ENCODE measurements at places on chromosomes 7 and 10.

DNA sequence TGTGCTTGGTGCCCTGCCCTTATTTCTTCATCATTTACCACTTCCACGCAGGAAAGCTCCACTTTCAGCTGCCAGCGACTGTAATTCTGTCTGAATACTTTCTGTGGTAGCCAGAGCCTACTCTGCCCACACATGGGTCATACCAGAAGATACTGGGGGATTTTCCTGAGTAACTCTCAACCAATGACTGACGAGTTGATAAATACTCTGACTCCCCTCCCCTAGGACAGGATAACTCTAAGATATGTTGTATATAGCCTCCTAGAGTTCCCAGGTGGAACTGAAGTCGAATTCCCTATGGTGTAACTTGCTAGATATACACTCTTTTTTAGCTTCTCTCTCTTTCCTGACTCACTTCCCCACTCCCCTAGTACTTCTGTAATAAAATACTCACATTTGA, 29.8 kb downstream of the SEM1 start:
- no peak for DNase-seq

DNA sequence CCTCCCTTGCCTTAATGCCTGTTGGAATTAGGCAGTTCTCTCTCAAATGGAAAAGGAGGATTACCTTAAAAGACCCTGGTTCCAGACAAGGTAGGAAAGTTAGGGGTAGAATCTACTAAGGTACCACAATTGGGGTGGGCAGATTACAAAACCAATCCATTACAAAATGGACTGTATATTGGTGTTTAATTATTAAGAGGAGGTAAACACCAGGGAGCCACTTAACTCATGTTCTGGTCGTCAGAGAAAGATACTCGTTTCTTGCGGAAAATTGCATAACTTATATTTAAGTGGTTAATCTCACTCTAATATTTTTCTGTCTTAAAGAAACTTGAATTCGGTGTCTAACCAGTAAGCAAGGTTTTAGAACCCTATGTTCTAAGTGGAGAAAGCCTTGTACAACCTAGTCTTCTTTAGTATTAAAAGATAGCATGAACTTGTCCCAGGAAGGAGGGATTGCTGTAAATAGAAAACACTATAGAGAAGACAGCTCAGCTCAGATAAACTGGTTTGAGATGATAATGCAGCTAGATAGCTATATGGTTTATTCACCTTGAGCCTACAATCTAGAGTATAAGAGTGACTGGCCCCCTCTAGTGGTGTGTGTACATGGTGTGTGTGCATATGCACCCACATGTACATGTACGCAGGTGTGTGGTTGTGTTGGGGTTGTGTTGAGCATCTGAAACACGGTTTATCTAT, 58.0 kb upstream of the STRIP2 start:
- DNase-seq = peak; percentile 30

DNA sequence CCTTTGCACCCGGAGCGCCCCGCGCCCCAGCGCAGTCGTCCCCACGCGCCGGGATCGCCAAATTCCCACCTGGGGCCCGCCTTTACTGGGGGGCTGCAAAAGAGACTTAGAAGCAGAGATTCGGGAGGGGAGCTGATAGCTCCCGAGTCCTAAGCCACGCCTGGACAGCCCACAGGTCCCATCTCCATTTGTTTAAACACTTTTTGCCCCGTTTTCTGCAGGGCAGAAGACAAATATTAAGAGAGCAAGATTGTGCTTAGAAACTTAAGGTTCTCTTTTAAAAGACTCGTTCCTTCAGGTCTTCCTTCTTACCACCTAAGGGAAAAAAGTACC, 299.1 kb upstream of the NFE2L3 start:
- DNase-seq = no peak

- DNase-seq = no peak
Measured at GRCh38 chr7:135981958-135982646, 4.9 kb upstream of the MTPN start.

GRCh38 chr7:33868166-33868565, 37.2 kb upstream of the BMPER start:
- no peak for DNase-seq

DNA sequence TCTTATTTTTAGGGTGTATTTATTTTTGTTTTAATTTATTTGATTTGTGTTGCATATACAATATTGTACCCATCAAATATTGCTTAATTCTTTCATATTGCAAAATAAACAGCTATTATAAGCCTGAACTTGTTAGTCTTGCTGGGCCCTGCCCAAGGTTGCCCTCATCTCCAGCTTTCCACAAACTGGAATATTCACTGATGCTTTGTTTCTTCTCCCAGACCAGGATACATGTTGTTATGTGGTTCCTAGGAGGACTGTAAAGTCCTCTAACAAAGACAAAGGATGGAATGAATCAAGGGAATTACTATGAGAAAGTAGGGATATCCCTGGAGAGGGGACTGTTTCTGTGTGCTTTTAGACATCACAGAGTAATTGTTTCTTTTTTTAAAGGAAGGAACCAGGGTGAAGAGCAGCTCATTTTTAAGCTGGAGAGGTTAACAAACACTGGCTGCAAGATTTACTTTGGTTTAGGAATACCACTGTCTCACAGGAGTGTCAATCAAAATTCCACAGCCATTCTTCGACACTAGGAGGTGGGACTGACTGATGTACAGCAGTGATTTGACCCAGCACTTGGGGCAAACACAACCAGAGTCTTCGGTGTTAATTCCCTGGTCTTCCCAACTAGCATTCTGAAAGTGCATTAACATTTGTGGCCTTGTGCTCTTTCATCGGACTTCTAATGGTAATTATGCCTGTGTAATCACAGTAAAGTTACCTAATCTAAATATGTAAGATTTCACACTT, 14.8 kb upstream of the CD36 start:
- no peak for DNase-seq

- DNase-seq = no peak
Measured at GRCh38 chr7:30303312-30304039, 19.1 kb downstream of the ZNRF2 start.

Measured in dermis microvascular lymphatic vessel endothelial cell (primary cell).